ENCODE measurements at places on chromosomes 4 and X.

GRCh38 chrX:140274811-140275525 lies 229.9 kb downstream of the SOX3 start:
- no peak for DNase-seq

DNA sequence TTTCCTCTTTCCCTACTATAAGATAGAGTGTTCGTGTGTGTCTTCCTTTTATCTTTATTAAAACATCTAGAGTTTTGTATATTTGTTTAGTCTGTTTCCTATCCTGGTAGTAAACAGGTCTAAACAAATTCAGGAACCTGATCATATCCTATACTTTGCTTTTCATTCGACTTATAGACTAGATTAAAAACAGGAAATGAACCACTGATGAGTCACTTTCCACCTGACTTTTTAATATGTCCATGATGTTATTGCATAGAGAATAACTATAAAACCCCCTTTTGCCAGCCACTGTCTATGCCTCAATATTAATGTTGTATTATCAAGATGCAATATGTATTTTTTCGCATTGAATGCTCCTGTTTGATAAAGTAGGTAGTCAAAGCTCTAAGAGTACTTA lies 1794.0 kb downstream of the STIM2 start:
- DNase-seq, result no peak

DNA sequence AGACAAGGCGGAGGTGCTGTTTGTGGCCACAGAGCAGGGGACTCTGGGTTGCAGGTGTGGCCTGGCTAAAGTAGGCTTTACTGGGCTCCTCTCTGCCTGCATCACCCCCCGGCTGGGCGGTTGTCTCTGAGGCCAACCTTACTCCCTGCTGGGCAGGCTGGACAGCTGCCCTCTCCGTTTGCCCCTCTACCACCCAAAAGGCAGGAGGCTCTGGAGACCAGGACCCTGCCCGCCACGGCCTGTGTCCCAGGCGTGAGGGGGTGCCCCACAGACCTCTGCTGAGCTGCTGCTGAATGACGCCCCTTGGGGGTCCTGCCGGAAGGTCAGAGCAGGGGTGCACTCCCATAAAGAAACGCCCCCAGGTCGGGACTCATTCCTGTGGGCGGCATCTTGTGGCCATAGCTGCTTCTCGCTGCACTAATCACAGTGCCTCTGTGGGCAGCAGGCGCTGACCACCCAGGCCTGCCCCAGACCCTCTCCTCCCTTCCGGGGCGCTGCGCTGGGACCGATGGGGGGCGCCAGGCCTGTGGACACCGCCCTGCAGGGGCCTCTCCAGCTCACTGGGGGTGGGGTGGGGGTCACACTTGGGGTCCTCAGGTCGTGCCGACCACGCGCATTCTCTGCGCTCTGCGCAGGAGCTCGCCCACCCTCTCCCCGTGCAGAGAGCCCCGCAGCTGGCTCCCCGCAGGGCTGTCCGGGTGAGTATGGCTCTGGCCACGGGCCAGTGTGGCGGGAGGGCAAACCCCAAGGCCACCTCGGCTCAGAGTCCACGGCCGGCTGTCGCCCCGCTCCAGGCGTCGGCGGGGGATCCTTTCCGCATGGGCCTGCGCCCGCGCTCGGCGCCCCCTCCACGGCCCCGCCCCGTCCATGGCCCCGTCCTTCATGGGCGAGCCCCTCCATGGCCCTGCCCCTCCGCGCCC lies 920 bp downstream of the HTT-AS start:
- DNase-seq, result no peak

DNA sequence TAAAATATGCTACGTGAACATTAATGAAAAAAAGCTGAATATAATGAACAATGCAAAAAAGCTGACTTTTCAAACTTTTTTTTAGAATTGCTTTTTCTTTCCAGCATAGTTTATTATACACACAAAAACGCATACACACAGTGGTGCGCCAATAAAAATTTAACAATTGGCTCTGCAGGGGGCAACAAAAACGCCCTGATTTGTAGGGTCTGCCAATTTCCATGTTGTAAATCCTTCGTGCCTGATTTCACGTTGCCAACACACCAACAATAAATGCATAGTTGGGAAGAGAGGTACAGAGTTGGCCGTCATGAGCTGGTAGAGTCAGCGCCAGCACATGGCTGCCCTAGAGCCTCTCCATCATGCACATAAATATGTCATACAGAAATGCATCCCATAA lies 333.1 kb downstream of the MAPK10 start:
- DNase-seq, result no peak

DNA sequence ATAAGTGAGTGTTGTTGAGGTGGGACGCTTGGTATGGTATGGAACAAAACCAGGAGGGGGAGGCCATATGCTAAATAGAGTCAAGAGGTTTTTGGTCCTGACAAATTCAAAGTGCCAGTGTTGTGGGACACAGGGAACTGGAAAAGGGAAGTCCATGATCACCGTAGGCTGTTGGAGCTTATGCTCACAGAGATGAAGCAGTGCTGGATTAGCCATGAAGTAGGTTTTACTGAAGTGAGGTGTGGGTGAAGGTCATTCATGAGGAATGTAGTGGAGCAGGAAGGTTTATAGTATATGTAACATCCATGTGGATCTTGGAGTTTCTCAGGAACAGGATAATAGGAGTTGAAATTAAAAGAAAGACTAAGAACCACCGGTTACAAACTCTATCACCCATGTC lies 256.1 kb upstream of the PITX2 start:
- no peak for DNase-seq

GRCh38 chr4:84501202-84501503 lies 2.1 kb upstream of the NKX6-1 start:
- no peak for DNase-seq

DNA sequence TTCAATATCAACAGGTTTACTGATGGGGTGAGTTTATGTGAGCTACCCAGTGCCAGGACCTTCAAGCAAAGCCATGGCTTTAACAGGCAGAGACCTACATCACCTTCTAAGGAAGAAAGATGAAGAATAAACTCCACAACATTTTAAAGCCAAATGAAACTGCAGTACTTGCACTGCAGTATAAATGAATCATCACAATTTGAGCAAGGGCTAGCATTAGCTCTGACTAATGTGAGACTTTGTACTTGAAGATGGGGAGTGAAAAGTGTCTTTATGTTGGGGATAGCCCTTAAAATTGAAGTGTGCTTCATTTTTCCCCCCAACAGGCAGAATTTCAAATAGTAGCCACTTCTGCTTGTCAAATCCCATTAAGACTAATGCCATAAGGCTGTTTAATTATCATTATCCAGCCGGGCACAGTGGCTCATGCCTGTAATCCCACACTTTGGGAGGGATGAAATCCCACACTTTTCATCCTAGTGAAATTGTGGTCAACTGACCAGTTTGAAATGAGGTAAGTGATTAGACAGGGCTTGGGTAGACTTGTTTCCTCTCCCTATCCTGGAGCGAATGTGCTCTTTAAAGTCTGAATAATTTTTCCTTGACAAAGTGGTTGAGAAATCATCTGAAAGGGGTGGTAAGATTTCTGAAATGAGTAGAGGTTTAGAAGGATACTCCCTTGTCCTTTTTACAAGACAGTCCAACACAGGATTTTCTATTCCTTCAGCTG lies 27.2 kb upstream of the GPR34 start:
- no peak for DNase-seq

DNA sequence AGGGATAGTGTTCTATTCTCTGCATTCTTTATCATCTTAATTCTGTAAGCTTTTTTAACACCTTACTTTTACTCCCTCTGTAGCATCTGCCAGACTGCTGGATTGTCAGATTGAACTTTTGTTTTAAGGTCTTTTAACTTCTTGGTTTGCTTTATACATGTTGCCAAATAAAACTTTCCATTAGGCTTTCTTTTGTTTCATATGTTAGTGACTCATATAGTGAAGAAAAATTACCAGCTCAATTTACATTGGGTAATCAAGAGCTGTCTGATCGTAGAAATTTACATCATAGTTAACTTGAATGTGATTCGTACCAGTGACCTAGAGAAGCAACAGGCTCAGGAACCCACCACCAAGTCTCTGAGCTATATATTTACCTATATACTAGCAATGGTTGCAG lies 28.5 kb upstream of the KLHL4 start:
- DNase-seq, result no peak

DNA sequence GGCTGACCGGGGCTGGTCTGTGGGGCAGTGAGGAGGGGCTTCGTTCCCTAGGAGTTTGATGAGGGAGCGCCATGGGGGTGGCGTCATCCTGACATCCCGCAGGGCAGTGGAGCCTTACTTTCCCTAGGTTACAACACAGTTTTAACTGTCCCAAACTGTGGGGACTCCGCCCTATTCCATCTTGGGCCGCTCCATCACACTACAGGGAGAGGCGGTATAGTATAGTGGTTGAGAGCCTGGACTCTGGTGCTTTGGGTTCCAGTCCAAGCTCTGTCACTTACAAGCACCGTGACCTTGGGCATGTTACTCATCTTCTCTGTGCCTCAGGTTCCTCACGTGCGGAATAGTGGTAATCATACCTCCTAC lies 44.2 kb downstream of the ZNF185 start:
- DNase-seq, result peak; percentile 7

DNA sequence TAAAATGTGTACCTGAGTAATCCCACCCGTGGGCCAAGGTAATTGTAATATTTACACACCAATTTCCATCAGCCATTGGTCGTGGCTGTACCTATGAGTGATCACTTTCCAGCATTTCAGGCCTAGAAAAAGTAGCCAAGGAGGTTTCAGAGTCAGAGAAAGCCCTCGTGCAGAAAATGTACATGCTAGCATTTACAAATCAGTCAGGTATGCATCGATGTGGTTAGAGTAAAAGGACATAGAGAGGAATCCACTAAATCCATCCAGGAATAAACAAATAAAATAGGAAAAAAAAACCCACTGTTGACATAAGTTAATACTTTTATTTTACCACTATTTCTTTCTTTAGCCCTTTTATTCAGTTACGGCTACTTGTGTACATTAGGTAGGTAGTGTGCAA lies 256.8 kb downstream of the TRIML1 start:
- DNase-seq, result no peak

DNA sequence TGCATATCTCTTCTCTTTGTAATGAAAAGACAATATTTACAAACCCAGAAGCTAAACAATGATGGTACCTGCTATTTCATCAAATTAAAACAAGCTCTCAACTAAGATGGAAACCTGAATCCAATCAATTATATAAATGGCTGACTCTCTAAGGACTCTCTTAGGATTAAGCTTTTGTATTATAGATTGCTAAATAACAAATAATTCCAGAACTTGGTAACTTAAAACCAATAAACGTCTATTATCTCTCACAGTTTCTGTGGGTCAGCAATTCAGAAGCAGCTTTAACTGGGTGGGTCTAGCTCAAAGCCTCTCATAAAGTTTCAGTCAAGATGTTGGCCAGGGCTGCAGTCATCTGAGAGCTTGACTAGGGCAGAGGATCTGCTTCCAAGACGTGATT lies 12.4 kb downstream of the PHKA2 start:
- no peak for DNase-seq

DNA sequence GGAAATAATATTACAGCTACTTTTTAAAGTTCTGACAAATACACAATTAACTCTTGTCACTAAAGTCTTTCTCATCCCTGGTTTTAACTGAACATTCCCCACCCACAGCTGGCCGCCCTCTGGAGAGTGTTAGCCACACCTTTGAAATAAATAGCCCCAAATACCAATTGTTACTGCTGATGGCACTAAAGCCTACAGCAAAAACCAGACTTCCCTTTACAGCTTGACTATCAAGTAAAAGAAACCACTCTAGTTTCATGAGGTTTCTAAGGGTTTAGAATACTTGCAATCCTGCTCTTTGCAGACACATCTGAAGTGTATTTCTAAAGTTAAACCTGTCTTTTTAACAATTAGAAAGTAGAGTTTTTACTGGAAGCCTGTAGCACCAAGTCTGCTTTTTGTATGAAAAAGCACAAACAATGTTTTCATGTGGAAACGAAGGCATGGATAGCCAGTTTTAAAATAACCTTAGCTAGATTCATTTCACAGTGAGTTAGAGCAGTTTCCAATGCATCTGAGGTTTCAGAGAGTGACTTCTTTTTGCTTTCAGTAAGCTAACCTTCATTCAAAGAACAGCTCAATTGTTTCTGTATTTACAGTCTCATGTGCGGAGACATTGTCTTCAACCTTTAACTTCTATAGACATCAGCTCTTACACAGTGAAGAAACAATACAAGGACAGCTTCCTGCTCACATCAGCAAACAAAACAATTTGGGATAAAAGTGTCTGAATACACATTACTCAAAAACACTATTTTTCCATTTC lies 164.8 kb upstream of the VEGFC start:
- DNase-seq, result no peak

DNA sequence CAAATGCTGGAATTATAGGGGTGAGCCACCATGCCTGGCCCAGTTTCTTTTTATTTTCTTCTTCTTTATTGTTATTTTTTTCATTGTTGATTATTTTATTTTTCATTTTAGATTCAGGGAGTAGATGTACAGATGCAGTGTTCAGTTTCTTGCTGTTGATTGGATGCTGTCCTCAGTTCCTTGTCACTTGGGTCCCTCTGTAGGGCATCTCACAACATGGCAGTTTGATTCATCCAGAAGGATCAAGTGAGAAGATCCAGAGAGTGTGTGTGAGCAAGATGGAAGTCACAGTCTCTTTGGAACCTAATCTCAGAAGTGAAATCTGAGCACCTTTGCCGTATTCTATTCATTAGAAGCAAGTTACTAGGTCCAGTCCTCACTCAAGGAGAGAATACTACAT lies 20.9 kb downstream of the HMGB3 start:
- no peak for DNase-seq

GRCh38 chr4:140252141-140252741 lies 98.3 kb upstream of the MAML3 start:
- peak; percentile 62 for DNase-seq

- DNase-seq, result no peak
Measured at GRCh38 chr4:128782875-128783614, 26.5 kb upstream of the JADE1 start.

GRCh38 chrX:71650333-71650969 lies 16.9 kb upstream of the LOC101059915 start:
- peak; percentile 56 for DNase-seq

DNA sequence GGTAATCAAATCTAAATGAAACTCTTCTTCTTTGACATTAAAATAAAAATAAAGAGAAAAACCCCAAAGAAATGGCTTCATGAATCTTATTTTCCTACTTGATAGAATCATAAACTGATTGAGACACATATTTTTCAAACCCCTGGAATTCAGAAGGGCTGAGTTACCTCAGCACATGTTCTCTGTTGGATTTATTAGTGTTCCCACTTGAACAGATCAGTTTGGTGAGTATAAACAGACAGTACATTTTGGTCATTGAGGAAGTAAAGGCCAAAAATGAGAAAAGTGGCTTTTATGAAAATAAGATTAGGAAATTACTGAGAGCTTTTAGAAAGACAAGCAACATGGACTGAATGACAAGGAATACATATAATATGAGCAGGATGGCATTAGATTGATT lies 620.4 kb downstream of the ANKRD50 start:
- DNase-seq, result no peak

DNA sequence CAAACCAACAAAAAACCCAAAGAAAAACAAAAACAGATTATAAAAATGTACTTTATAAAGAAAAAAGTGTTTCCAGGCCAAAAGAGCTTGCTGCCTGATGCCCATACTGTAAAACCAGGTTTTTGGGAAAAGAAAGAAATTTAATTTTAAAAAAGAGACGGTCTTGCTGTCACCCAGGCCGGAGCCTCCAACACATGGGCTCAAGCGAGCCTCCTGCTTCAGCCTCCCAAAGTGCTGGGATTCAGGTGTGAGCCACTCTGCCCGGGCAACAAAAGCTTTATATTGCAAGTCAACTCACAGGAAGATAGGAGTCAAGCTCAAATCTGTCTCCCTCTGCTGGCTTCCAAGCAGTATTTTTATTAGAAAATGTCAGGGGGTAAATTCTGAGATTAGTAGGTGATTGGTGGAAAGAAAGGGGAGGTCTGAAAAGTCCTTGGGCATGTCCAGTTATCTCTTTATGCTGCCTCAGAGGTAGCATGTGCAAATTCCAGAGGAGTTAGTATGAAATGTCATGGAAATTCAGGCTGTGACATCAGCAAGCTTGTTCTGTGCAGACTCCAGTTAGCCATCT lies 39.4 kb downstream of the MGST2 start:
- peak; percentile 63 for DNase-seq
